ENCODE measurements at places on chromosomes 3 and 15.

DNA sequence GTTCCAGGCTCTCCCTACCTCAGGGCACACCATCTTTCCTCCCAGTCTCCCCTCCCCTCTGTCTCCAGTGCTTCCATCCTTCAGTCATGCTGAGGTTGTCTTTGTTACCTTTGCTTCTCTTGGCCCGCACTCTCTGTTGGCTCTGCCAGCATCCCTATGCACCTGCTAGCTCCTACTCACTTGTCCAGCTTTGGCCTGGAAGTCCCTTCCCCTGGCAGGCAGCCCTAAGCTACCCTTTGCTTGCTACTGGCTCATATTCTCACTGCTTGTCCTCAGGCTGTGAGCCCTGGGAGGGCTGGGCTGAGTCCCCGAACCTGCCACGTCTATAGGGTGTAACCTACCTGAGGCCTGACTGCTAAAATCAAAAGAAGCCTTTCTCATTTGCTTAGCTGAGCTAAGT, 122.7 kb downstream of the PGPEP1L start:
- no peak for DNase-seq

DNA sequence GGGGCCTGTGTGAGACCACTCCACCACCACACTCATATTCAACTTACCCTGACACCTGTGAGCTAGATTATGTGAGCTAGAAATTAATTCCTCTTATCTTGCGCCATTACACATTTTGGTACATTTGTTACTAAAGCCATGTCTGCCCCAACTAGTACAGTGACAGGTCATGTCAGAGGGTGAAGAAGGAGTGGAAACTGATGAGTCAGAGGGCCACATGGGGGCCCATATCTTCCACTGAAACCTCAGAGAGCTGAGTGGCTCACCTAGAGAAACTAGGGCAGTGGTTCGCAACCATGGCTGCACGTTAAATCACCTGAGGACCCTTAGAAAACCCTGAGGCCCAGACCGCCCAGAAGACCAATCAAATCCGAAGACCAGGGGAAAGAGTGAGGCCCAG, 15.7 kb upstream of the MEF2A start:
- DNase-seq: no peak

GRCh38 chr15:78130466-78131294, 565 bp downstream of the CIB2 start:
- DNase-seq: no peak

DNA sequence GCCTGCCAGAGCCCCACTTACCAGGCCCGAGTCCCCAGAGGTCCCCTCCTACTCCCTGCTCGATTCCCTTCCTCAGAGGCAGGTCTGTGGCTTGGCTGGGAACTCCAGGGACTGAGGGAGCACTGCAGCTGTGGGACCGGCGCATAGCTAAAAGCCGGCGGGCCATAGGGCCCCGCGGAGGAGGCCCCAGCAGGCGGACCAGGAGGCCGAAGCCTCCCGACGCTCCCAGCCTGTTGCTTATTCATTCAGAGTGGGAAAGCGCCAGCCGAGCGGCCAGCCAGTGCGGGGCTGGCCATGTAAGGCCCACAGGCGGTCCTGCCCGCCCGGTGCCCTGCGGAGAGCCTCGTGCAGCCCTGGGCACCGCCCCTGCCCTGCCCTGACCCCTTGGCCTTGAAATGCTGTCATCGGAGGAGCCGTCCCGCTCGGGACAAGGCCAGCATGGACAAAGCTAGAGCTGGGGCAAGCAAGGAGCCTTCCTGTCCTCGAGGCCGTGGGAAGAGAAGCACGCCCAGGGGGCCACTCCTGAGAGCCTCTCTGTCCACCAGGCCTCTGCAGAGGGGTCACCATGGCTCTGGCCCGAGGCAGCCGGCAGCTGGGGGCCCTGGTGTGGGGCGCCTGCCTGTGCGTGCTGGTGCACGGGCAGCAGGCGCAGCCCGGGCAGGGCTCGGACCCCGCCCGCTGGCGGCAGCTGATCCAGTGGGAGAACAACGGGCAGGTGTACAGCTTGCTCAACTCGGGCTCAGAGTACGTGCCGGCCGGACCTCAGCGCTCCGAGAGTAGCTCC, at the start of gene LOXL1:
Gene LOXL1 (plus strand): TSS at position 244 of the 784 bp plus-strand sequence. CDS start 322 bp downstream, at position 566.
- no peak for DNase-seq

GRCh38 chr3:138845771-138846173, 11.0 kb upstream of the PIK3CB start:
- DNase-seq: no peak

DNA sequence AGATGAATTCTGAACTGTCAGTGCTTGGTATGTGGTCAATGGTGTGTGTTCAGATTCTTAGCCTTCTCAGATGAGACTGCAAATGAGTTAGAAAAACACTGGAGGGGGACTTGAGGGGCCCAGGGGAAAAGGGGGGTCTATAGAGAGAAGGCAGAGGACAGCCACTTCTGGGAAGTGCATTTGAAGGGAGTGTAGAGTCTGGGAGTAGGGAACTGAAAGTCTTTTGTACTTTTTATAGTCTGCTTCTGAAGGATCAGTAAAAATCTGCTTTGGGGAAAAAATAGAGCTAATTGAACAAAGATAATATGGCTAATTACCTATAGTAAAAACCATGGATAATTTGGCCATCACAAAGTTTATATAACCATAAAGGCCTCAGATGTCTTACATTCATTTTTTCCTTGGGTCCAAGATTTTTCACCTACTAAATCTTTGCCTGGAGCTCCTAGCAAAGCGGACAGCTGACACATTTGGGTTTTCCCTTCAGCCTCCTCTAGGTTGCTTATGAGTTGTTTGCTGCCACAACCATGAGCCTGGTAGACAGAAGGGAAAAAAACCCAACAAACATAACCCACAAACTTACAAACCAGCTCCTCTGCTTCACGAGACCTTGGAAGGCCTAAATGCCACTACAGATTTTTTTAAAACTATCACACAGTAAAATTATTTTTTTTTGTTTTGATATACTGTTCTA, 48.8 kb downstream of the CD86 start:
- no peak for DNase-seq

- DNase-seq: no peak
Observed at GRCh38 chr3:156341831-156342416, 213.0 kb downstream of the SSR3 start.

DNA sequence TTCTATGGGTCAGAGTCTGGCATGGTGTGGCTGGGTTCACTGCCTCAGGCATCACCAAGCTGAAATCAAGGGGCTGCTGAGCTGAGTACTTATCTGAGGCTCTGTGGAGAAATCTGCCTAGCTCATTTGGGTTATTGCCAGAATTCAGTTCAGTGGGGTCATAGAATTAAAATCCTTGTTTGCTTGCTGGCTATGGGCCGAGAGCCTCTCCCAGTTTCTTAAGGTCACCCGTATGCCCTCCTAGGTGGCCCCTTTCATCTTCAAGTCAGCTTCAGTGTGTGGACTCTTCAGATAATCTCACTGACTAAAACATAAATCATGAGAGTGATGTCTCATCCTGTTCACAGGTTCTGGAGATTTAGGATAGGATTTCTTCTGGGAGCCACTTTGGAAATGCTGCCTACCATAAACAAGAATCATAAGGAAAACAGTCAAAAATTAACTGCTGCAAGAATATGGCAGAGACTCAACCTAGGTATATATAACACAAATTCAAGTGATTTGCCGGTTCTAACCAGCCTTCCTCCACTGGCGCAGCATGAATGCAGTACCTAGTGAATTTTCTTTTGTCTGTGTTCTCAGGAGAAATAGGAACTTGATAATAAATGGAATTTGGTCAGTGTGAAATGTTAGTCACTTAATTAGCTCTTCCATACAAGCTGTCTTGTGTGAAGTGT, 5.3 kb downstream of the CP start:
- DNase-seq: no peak

- DNase-seq: no peak
Observed at GRCh38 chr3:123258811-123259420, 57.2 kb downstream of the SEC22A start.

- DNase-seq: no peak
Observed at GRCh38 chr3:88918841-88919240, 188.6 kb upstream of the EPHA3 start.

GRCh38 chr3:72141264-72141663, 356.3 kb upstream of the PROK2 start:
- no peak for DNase-seq

DNA sequence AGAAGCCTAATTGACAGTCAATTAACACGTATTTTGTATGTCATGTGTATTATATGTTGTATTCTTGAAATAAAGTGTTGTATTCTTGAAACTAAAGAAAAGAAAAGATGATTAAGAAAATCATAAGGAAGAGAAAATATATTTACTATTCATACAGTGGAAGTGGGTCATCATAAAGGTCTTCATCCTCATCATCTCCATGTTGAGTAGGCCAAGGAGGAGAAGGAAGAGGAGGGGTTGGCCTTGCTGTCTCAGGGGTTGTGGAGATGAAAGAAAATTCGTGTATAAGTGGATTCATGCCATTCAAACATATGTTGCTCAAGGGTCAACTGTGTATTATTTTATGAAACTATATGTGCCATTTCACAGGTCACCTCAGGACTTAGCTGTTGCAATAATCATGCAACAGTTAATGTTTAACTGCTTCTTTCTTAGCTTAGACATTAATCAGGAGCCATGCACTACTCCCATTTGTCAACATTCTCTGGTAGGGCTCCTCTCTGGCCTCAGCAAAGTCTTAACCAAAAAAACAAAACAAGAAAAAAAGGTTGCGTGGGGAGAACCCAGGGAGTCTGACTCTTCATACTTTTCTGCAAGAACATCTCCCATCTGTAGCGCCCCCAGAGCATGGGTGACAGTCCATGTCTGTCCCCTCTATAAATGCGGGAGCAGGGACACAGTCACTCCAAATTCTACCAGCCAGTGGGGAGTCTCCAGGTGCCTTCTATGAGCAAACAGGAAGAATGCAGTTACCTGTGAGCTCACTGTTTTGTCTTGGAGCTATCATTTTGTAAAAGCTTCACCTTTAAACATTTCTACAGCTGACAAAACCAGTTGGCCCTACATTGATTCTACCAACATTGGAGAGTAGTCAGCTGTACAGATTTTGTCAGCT, 19.9 kb upstream of the LRRC2 start:
- no peak for DNase-seq

- DNase-seq: no peak
Observed at GRCh38 chr15:45093013-45093412, 21.0 kb downstream of the DUOX2 start.

- no peak for DNase-seq
Observed at GRCh38 chr15:80684697-80685096, 10.4 kb upstream of the ABHD17C start.

- no peak for DNase-seq
Observed at GRCh38 chr3:142282503-142282902, 57.1 kb upstream of the GK5 start.

DNA sequence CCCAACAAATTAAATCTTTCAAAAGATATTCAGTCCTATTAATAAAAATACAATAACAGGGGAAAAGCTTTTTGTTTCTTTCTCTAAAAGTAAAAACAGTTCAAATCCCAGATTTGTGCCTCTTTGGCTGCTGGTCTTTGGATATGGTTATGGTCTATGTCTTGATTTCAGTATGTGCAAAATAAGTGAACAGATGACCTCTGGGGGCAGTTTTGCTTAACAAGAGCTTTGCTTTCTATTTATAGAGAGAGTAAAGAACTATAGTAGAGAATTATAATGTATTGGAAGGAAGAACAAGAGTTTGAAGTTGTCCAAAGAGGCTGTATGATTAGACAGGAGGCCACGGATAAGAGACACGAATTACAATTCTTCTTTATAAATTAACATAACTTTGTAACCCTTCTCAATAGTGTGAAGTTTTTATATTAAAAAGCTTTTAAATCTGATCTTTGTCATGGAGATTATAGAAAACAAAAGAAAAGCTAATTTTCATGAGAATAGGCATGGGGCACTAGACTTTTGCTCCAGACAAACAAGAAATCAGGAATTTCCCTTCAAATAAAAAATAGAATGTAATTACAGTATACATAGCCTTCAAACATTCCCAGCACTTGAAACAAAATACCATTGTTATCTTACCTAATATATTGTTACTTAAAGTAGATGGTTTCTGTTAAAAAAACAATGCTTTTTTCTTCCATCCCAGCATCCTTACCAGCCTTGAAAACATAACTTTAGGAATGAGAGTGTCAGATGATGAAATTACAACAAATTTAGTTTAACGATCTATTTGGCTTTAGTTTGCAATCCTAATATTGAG, 432.7 kb upstream of the ARHGEF26 start:
- no peak for DNase-seq

GRCh38 chr15:28942046-28942445, 56.3 kb downstream of the APBA2 start:
- DNase-seq: peak; percentile 27

DNA sequence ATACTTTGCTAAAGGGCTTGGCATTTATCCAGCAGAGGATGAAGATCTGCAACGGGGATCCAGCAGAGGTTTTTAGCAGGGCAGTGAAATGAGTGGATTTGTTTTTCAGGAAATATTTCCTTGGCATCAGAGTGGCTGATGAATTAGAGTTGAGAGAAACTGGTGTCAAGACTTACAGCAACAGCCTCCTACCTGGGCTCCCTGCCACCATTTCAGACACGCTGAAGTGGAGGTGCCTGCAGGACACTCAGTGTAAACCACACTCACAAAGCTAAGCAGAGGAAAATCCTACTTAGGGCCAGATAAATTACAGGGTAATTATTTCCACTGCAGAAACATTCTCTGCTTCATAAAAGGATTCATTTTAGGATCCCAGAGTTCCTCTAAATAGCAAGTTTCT, 519.7 kb downstream of the FGF12 start:
- DNase-seq: no peak

- no peak for DNase-seq
Observed at GRCh38 chr3:142429582-142429981, 18.3 kb downstream of the XRN1 start.

DNA sequence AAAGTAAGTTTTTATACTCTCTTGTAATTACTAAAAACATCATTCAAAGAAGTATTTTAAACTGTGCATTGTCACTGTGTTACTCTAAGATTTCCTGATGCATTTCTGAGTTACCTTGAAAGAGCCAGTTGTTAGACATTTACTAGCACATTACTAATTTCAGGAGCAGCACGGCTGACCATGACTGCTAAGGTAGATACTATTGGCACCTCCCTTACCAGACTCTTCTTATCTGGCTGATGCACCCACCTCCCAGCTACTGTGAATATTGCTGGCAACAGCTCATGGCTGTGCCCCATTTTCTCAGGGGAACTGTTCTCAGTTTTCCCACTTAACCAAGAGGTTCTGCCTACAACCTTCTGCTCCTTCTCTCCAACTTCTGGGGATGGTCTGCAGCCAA, 29.4 kb downstream of the COL6A5 start:
- DNase-seq: no peak

GRCh38 chr3:136311261-136311660, 61.1 kb downstream of the PCCB start:
- no peak for DNase-seq

DNA sequence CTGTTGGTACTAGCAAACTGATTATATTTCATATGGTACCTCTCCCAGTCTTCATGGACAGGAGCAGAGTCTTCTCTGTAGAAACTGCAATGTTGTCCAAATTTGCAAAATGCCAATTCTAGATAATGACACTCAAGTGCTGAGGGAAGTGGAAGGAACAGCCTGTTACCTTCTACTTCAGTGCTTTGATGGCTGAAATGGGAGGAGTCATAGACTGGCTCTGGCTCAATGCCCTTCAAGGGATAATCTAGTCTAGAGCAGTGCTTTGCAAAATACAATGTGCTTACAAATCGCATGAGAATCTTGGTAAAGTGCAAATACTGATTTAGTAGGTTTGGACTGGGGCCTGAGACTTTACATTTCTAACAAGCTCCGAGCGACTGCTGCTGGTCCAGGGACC, 51.7 kb upstream of the ACP3 start:
- no peak for DNase-seq
